ENCODE measurements at places on chromosomes 5 and 9. TPM values are rescaled to one million over a fixed set of nuclear protein-coding genes. Genes with fewer than 3 reads are reported as not detected.
A peak's percentile ranks its signal among the peaks of the same experiment; 100 is the strongest.

Gene ZNF366
- total RNA-seq: 33.7 TPM

Gene MLANA
- total RNA-seq: not detected

Gene SH3GLB2
- 63.7 TPM for total RNA-seq

Gene SPATA31D4
- not detected for total RNA-seq

Gene TAF11L10
- not detected for total RNA-seq

Gene PLAC8L1
- total RNA-seq: not detected

GRCh38 chr5:96079962-96080361, 118.3 kb upstream of the ELL2 start:
- DNase-seq: no peak

GRCh38 chr5:96997265-96997859, 61.5 kb downstream of the LNPEP start:
- peak; percentile 16 for DNase-seq

DNA sequence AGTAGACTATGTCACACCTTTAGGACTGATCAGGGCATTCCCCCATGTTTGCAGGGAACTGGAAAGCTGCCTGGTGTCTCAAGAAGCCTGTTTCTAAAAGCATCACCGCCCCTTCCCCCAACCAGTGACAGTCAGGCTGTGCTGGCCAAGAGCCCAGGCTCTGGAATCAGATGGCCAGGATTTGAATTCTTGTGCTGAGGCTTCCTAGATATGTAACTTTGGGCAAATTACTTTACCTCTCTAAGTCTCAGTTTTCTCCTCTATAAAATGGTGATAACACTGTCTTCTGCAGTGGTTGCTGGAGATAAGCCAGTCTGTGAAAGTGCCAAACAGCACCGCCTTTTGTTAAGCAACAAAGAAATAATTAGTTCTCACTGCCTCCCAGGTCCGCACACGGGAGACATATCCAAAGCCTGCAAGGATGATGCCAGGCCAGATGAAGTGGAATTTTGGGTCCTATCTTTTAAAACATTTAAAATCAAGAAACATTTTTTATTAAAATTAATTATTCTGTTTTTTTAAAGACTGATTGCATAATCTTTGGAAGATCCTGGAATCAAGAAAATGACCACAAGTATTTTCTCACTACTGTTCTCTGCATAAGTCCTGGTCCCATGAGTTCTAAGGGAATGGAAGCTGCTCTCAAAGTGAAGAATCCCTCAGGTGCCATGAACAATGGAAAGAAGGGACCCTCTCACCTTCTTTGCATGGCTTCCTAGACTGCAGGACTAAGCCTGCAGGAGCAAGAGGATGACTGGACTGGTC, 13.9 kb downstream of the SLC31A2 start:
- DNase-seq: no peak

GRCh38 chr9:8229226-8229625, 429.6 kb upstream of the DMAC1 start:
- no peak for DNase-seq

DNA sequence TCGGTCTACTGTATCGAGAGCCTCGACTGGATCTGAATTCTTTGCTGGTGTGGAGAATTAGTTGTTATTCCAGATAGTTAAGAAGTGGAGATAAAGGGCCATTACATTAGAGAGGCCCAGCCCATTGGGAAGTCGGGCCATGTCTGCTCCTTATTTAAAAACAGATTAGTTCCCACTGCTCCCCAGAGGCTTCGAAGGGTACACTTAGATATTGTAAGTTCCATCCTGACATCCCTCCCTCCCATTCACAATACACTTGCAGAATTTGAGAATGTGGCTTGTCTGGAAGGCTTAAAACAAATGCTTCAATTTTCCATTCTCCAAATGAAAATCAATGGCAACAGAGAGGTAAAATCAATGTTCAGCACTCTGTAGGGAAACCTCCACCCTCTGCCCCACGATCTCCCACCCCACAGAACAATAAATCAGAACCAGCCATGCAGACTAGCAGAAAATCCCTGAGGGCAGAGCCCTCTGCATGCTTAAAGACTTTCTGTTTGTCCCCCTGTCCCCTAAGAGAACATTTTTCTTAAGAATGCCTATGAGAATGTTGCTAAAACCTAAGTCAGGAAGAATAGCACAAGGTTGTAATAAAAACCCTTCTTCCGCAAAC, 364.1 kb downstream of the SPOCK1 start:
- no peak for DNase-seq

DNA sequence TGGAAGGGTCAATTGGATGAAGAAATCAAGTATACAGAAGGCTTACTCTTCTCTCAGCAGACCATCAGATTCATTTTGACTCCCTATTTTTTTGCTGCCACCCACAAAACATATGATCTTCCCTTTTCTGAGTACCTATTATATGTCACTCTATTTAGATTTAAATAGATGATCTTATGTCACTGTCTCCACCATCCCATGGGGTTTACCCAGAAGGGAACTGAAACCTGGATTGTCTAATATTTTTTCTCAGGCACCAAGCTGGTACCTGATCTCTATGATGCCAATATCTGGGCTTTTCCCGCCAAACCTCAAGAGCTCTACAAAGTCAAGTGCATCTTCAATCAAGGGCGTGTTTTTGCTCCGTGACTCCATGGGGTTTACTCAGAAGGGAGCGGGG, 118.7 kb downstream of the GAS1 start:
- no peak for DNase-seq

DNA sequence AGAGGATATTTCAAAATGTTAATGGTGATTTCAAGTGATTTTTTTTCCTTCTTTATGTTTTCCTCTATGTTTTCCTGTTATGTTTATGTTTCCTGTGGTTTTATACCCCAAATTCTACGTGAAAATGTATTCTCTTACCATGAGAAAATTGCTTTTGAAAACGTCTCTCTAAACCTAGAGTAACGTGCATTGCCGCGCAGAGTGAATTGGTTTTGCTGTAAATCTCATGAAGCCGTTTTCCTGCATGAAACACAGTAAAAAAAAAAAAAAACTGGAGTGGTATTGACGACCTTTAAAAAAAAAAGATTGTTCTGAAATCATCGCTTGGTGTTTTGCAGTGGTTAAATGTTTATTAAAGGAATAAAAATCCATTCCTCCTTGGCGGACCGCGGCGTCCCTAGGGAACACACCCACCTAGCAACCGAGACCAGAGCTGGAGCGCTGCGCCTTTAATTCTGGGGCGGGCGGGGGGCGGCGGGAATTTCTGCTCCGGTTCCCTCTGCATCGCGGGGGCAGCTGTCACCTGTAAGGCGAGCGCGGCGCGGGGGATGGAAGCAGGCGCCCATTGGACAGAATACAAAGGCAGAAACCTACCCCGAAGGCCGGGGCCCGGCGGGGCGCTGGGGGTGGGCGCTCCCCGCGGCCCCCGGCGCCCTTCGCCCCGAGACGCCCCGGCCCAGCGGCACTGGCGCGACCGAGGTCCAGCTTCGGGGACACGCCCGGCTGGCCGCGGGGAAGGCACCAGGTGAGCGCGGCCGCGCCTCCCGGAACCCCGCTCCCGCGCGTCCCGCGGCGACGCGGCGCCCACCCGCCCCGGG, at the start of gene SOWAHA:
Gene SOWAHA (plus strand): TSS at position 522 of the 818 bp plus-strand sequence. CDS start 320 bp downstream, outside the sequence.
- no peak for DNase-seq

- no peak for DNase-seq
Measured at GRCh38 chr9:127170652-127171051, 48.2 kb upstream of the ANGPTL2 start.

DNA sequence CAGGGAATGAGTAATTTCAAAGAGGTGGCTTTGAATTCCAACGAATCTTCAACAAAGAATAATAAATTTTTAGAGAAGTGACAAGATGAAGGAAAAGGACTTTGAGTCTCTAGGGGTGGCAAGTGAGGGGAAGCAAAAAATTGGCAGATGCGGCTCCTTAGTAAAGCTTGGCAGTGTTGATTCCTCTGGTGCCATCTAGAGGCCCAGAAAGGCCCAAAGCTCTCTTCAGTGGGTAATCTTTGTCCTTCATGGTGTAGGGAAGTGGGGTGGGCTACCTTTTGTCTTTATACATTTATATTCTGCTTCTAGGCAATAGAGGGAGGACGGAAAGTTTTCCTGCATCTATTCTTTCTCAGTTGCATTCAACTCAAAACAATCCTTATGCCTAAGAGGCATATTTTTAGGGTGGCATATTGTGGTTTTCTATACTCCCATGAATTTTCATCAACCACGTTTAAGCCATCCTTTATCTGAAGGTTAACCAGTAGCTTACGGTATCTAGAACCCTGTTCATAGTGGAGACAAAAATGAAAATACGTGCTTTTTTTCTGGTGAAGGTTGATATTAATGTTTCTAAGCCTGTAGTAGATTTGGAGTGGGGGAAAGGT, 17.5 kb upstream of the ROPN1L start:
- no peak for DNase-seq

GRCh38 chr5:91042247-91042935, 340.7 kb downstream of the ARRDC3 start:
- no peak for DNase-seq
